ENCODE measurements at places on chromosomes 5 and 9. TPM values are rescaled to one million over a fixed set of nuclear protein-coding genes. Genes with fewer than 3 reads are reported as not detected.

GRCh38 chr5:76290321-76290757, 112.7 kb upstream of the IQGAP2 start:
- H3K27me3 ChIP-seq, result no peaks in the 10 kb centered on the region
- no peak overlapping the region for H3K4me3 ChIP-seq
- no peaks in the 10 kb centered on the region for H3K36me3 ChIP-seq
- H3K27ac ChIP-seq, result no peak overlapping the region
- no peak for DNase-seq
- H3K4me1 ChIP-seq, result no peaks in the 10 kb centered on the region

GRCh38 chr5:98827161-98827560, 53.7 kb downstream of the RGMB start:
- DNase-seq, result no peak
- H3K36me3 ChIP-seq, result no peaks in the 10 kb centered on the region
- H3K27me3 ChIP-seq, result no peaks in the 10 kb centered on the region
- H3K4me1 ChIP-seq, result no peaks in the 10 kb centered on the region
- no peak overlapping the region for H3K4me3 ChIP-seq

Gene TMEM252
- total RNA-seq, result not detected

- H3K27ac ChIP-seq, result no peak overlapping the region
- H3K4me3 ChIP-seq, result no peak overlapping the region
- H3K36me3 ChIP-seq, result no peaks in the 10 kb centered on the region
- H3K27me3 ChIP-seq, result no peaks in the 10 kb centered on the region
These were observed 168.4 kb upstream of the KIF2A start for GRCh38 chr5:62137628-62138027.

DNA sequence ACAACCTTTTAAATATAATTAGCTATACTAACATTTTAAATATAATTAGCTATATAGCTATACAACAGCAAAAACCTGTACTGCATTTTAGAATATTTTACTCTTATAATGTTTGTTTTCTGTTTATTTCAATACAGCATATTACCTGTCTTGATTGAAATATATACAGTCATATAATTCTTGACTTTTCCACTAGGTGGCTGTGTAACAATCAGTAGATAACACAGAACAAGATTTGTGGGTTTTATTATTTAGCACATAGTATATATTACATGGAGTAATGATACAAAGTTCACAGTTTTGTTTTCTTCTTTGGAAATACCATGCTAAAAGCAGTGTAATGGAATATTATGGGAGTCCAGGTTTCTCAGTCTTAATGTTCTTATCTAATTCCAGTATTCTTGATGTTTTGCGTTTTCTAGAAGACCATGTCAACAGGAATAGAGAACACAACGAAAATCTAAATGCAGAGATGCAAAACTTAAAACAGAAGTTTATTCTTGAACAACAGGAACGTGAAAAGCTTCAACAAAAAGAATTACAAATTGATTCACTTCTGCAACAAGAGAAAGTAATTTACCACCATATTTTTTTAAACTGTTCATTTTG, 13.3 kb downstream of the HMMR start:
- H3K36me3 ChIP-seq, result no peaks in the 10 kb centered on the region
- no peaks in the 10 kb centered on the region for H3K27me3 ChIP-seq
- H3K27ac ChIP-seq, result no peak overlapping the region
- H3K4me1 ChIP-seq, result no peaks in the 10 kb centered on the region
- no peak overlapping the region for H3K4me3 ChIP-seq

DNA sequence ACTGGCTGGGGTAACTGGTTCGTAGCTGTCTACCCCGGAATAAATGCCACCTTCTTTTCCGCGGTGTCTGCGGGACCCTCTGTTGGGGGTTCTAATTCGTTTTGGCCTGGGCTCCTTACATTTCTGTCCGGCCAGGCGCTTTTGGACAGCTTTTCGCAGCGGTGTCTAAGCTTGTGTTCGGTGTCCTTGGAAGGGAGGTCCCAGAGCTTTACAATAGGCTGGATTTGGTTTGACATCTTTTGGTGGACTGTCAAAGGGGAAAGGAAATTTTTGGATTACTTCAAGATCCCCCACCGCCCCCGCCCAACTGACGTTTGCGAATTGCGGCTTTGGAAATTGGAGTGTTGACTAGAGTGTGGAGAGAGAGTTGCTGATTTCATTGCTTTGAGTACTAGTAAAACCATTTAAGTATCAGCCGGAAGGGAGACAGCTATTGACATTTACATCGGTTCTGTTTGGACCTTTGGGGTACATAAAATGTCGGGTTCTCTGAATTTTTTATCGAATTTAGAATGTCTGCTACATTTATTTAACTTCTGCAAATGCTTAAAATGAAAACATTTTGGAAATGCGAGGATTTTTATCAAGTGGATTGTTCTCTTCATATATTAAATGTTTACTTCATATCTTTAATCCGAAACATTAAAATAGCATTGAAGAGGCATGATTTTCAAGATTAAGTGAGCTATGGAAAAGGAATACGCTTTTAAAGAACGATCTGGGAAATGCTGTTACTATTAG, 4.7 kb upstream of the PURA start:
- peaks cover 49% of the 10 kb centered on the region for H3K4me1 ChIP-seq
- no peak for DNase-seq
- H3K27ac ChIP-seq, result peak overlapping the region; percentile 98
- peak overlapping the region; percentile 80 for H3K4me3 ChIP-seq

DNA sequence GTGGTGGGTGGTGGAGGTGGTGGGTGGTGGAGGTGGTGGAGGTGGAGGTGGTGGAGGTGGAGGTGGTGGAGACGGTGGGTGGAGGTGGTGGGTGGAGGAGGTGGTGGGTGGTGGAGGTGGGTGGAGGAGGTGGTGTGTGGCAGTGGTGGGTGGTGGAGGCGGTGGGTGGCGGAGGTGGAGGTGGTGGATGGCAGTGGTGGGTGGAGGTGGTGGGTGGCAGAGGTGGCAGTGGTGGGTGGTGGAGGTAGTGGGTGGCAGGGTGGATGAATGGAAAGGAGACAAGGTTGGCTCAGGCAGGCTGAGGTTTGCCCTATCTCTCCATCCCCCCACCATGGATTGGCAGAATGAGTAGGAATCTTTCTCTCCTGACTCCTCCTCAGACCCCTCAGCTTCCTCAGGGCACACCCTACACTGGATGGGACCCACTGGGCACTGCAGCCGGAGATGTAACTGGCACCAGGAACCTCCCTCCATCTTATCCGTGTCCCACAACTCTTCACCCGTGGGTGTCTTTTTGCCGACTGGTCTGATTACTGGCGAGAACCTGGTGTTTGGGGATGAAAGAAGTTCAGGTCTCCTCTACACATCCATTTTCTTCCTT, 166.3 kb downstream of the C9orf50 start:
- H3K36me3 ChIP-seq, result no peaks in the 10 kb centered on the region
- no peak for DNase-seq
- no peak overlapping the region for H3K27ac ChIP-seq
- H3K4me1 ChIP-seq, result peaks cover 21% of the 10 kb centered on the region

- H3K27ac ChIP-seq, result no peak overlapping the region
- no peaks in the 10 kb centered on the region for H3K36me3 ChIP-seq
- DNase-seq, result no peak
These were observed 43.3 kb downstream of the PRELID2 start for GRCh38 chr5:145791866-145792265.

DNA sequence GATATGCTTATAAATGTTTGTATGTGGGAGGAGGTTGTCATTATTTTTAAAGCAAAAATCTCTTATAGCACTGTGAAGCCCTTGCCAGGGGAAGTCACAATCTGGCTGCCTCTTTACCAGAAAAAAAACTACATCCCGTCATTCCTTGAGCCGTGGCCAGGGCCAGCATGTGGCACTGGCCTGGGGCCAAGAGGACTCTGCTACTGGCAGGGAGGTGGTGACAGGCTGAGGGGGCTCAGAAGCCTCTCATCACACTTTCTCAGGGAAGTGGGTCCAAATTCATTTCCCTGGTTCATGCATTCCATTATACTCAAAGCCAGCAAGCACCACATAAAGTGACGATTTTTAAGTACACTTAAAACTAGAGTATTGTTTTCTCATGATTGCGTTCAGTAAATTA, 457.3 kb downstream of the ZNF608 start:
- DNase-seq, result no peak
- no peak overlapping the region for H3K4me3 ChIP-seq
- peaks cover 11% of the 10 kb centered on the region for H3K4me1 ChIP-seq
- H3K27ac ChIP-seq, result no peak overlapping the region

DNA sequence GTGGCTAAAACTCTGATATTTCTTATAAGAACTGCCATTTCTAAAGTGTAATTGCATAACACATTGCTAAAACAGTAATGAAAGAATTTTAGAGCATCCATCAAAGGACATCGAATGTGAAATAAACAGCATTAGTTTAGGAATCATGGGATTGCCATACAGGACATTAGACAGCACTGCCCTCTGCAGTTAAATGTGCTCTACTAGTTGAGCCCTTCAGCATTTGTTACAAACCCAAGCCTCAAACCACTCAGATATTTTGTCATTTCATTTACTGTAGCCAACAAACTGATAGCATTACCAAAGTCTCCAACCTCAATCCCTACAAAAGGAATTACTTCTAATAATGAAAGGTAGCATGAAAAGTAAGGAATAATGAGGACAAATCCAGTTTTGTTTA, 116.8 kb upstream of the COX7C start:
- H3K36me3 ChIP-seq, result no peaks in the 10 kb centered on the region
- H3K27ac ChIP-seq, result no peak overlapping the region
- no peaks in the 10 kb centered on the region for H3K27me3 ChIP-seq
- no peak overlapping the region for H3K4me3 ChIP-seq
- no peak for DNase-seq

Gene SLCO6A1
- total RNA-seq, result not detected

DNA sequence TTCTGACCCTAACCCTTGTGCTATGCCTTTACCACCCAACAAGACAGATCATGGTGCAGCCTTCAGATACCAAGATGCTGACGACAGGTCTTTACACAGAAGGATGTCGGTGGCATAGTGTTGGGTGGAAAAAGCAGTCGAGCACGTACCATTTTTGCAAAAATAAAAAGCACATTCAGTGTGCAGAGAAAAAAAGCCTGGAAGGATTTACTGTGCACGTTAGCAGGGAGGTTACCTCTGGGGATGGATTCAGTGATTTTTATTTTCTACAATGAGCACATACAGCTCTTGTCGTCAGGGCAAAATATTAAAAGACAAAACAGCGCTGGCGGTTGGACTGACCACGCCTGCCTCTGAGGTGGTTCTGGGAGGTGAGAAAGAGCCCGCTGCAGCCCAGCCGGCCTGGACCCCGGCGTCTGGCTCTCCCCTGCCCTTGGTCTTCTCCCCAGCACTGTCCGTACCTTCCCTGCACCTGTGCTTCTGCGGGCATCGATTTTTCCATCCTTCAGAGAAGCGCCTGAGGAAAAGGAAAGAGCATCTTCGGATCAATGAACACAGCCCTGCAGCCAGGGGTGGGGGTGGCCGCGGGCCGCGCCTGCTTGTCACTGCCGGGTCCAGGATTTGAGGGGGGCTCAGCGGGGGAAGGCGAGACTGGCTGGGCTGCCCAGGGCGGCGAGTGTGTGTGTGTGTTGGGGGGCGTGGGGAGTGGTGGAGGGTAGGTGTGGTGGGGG, 200.0 kb upstream of the IER5L start:
- no peak overlapping the region for H3K27ac ChIP-seq
- no peak for DNase-seq
- H3K4me3 ChIP-seq, result no peak overlapping the region

Gene KIF12
- not detected for total RNA-seq

Gene LCN1
- total RNA-seq, result not detected

DNA sequence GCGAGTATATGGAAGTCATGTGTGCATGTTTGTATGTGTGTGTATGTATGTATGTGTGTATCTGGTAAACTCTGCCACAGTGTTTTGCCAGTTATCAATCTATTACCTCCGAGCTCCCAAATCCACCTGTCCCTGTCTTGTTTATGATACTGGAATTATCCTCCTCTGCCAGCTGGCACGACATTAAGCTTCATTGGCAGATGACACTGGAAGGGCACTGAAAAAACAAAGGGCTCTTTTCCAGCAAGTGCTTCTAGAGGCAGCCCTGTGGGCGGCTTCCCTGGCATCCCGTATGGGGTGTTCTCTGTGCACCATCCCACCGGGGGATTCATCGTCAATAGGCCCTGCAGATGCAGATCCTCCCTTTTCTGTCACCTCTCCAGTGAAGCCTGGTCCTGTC, 221.5 kb downstream of the MSX2 start:
- no peak overlapping the region for H3K27ac ChIP-seq
- H3K4me3 ChIP-seq, result no peak overlapping the region
- H3K4me1 ChIP-seq, result no peaks in the 10 kb centered on the region
- no peak for DNase-seq

DNA sequence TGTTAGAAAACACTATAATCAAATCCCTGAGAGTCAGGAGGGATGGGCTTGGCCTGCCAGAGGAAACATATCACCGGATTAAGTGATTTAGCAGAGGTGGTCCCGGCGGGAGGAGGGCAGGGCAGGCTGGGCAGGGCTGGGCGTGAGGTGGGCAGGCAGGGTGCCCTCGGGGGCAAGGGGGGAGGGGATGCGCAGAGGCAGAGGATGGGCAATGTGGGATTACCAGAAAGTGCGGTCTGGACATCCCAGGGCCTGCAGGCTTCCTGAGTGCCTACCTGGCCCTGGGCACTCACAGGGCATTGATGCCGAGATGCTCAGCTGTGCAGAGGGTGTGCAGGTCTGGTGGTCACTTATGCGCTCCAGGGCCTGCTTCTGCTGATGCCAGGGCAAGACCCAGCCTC, 115.2 kb downstream of the ADAMTS2 start:
- no peak overlapping the region for H3K27ac ChIP-seq
- H3K27me3 ChIP-seq, result no peaks in the 10 kb centered on the region
- no peak for DNase-seq
- no peak overlapping the region for H3K4me3 ChIP-seq

- H3K27ac ChIP-seq, result no peak overlapping the region
- DNase-seq, result no peak
- H3K36me3 ChIP-seq, result no peaks in the 10 kb centered on the region
- no peak overlapping the region for H3K4me3 ChIP-seq
These were observed 92.1 kb upstream of the FBN2 start for GRCh38 chr5:128630121-128630520.

DNA sequence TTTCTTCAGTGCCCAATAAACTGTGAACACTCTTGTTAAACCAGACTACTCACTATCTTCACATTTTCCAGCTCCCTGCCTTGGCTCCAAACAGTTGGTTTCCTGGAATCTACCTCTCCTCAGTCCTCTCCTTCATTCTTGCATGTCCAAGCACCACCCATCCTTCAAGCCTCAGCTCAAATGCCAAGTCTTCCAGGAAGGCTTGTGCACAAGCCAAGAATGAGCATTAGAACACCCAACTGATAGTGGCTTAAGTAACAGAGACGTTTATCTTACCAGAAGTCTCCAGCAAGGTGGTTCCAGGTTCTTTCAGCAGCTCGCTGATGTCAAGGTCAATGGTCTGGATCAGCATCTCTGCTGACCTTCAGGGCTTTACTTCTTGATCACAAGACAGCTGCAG, 60.1 kb downstream of the PTPDC1 start:
- H3K4me3 ChIP-seq, result no peak overlapping the region
- DNase-seq, result no peak
- no peaks in the 10 kb centered on the region for H3K36me3 ChIP-seq
- no peaks in the 10 kb centered on the region for H3K27me3 ChIP-seq
- peaks cover 17% of the 10 kb centered on the region for H3K4me1 ChIP-seq
